ENCODE measurements at places on chromosomes 6 and 20.

DNA sequence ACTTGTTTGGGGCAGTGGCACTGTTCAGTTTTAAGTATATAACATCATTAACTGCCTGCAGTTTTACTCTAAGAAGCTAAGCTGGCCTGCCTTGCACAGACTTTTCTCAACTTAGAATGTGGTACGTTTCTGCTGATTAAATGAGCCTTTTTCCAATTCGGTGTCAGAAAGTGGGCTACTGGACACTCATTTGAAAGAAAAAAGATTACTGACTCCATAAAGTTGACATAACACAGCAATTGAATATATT lies 2.1 kb downstream of the ZMYND8 start:
- no peak for DNase-seq
- no peak overlapping the region for H3K27ac ChIP-seq
- H3K36me3 ChIP-seq = no peaks in the 10 kb centered on the region
- peaks cover 30% of the 10 kb centered on the region for H3K4me1 ChIP-seq
- no peak overlapping the region for H3K4me3 ChIP-seq

- H3K27ac ChIP-seq = no peak overlapping the region
- peaks cover 20% of the 10 kb centered on the region for H3K4me1 ChIP-seq
- peaks cover 1% of the 10 kb centered on the region for H3K36me3 ChIP-seq
- H3K27me3 ChIP-seq = no peaks in the 10 kb centered on the region
Observed at GRCh38 chr6:21942897-21943296, 349.3 kb downstream of the SOX4 start.

- H3K4me1 ChIP-seq = no peaks in the 10 kb centered on the region
- no peak overlapping the region for H3K27ac ChIP-seq
- H3K36me3 ChIP-seq = no peaks in the 10 kb centered on the region
Observed at GRCh38 chr6:115570331-115570730, 490.4 kb downstream of the FRK start.

GRCh38 chr6:33313105-33313708 lies 671 bp downstream of the TAPBP start:
- H3K27ac ChIP-seq = peak overlapping the region; percentile 88
- H3K27me3 ChIP-seq = peaks cover 3% of the 10 kb centered on the region
- peaks cover 11% of the 10 kb centered on the region for H3K36me3 ChIP-seq
- peak overlapping the region; percentile 85 for H3K4me3 ChIP-seq
- H3K4me1 ChIP-seq = peaks cover 32% of the 10 kb centered on the region

GRCh38 chr6:16391451-16391912 lies 153.1 kb downstream of the GMPR start:
- H3K27me3 ChIP-seq = no peaks in the 10 kb centered on the region
- H3K36me3 ChIP-seq = no peaks in the 10 kb centered on the region
- H3K4me1 ChIP-seq = peaks cover 2% of the 10 kb centered on the region
- no peak overlapping the region for H3K27ac ChIP-seq

All from progenitor cell of endocrine pancreas (in vitro differentiated cells).